Hematopoietic multipotent progenitor cell treated with erythropoietin and hydrocortisone succinate and interleukin-3 and kit ligand, for 8 days (in vitro differentiated cells): ENCODE measurements at places on chromosomes 7 and 10.

- no peak for DNase-seq
Measured at GRCh38 chr7:123275036-123275753, 75.4 kb upstream of the SLC13A1 start.

- DNase-seq = no peak
Measured at GRCh38 chr7:114598946-114599345, 184.3 kb downstream of the FOXP2 start.

- DNase-seq = no peak
Measured at GRCh38 chr7:47303695-47304453, 278.0 kb downstream of the TNS3 start.

DNA sequence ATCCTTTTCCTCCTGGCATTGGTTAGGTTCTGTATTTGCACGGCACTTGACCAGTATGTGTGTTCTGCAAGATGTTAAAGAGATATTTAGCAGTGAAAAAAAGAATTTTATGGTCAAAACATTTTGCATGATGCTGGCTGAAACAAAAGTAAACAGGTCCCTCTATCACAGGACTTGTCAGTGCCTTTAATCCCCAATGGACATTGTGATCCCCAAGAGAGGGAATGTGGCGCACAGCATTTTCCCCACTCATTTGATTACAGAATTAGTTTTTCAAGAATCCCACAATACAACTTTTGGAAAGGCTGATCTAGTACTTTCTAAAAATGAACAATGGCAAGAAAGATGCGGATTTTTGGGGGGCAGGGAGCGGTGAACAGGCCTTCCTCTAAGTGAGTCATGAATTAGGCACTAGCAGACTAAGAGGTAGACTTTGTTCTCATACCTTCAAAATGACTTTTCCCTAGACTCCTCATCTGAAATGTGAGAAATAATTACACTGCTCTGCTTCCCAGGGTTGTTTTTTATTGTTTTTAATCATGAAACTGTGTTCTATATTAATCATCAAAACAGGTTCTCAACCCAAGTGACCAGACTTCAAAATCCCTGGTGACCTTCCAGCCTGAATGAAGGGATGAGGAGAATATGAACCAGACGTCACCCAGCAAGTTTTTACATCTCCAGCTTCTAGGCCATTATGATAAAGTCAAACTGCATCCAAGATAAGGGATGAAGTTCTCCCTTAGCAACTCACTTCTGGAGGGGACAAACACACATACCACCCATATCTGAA lies 8.6 kb downstream of the FBXW4 start:
- DNase-seq = no peak

- DNase-seq = peak; percentile 61
Measured at GRCh38 chr7:30920584-30921539, 9.2 kb downstream of the AQP1 start.

- no peak for DNase-seq
Measured at GRCh38 chr10:92177546-92177945, 113.3 kb downstream of the CPEB3 start.

DNA sequence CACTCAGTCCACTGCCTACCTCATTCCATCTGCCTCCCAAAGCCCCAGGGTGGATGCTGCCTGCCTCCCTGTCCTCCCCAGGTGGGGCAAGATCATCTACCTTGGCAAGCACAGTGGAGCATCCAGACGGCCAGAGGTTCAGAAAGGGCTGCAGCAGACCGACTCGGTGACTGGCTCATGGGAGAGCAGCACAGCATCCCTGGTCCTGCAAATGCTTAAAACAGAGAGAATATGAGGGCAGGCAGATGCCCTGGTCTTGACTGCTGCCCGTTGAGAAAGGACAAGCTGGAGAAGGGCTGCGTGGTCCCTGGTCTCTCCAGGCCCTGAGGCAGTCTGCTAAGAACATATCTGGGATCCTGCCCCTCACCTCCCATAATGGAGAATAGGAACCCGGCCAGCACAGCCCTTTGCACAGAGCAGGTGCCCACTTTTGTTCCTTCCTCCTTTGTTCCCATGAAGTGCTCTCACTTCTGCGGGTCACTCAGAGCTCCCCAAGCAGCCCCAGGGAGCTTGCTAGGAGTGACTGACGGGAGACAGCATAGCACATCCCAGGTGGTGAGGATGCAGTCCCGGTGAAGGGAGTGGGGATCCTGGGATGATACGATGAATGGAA lies 1.4 kb downstream of the HPS1 start:
- no peak for DNase-seq

- no peak for DNase-seq
Measured at GRCh38 chr10:124534826-124535601, 73.4 kb downstream of the LHPP start.

DNA sequence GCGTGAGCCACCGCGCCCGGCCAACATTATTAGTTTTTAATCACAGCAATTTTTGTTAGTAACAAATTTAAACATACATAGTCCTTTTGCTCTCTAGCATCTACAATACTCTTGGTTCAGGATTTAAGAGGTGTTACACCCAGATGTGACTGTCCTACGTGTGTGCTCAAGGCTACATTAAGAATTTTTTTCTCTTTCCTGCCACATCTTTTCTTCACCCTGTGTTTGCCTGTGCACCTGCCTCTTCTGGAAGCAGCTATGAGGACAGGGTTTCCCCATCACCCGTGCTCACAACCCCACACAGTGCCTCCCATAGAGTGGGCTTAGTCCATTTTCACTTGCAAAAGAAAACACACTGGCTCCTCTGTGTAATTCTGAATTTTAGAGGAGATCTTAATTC lies 186.7 kb upstream of the KLF6 start:
- DNase-seq = no peak

GRCh38 chr10:113094114-113094486 lies 144.1 kb downstream of the TCF7L2 start:
- DNase-seq = no peak

DNA sequence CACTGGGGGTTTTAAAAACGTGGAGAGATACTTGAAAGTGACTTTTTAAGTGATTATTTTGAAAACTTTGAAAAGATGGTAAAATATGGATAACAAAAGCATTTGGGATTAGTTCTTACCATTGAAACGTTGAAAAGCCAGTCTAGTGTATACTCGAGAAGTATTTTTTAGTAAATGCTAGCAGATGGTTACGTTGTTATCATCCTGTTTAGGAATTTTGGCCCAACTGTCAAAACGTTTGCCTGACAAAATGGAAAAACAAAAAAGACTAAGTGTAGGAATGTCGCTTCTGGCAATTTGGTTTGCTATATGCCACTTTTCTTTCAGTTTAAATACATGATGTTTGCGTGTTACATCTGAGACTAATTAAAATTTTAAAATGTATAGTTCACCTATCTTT lies 1.2 kb downstream of the RBM33 start:
- no peak for DNase-seq

DNA sequence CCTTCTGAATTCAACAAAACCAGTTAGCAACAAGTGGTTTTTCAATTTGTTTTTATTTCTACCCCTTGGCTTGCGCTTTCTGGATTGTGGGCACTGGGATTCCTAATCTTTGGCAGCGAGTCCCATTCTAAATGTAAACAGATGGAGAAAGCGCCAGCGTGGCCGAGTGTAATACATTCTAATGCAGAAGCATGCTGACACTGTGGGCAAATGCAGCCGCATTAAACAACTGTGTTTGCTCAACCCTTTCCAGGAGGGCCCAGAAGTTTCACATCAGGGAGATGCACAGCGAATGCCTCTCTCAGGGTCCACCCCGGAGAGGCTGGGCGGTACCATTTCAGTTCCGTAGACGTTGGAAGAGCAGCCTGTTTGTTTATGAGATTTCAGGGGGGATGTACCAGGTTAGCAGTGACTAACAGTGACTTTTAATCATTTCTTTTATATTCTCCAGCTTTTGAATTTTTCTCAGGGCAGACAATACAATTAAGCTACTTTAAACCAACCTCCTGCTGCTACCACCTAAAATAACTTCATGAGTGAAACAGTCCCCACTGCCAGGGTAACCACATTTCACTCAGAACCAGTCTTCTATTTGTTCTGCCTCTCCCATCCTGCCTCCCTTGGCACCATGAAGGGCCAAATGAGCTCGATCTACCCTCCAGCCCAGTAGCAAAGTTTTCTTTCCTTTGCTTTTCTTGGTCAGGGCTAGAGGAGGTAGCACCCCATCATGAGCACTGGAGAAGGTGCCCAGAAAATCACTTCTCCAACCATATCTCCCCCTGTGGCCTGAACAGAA lies 164.2 kb upstream of the ITGB1 start:
- DNase-seq = no peak

- DNase-seq = no peak
Measured at GRCh38 chr7:36245684-36246299, 92.7 kb downstream of the EEPD1 start.

GRCh38 chr7:148628011-148628410 lies 37.4 kb downstream of the C7orf33 start:
- no peak for DNase-seq

- no peak for DNase-seq
Measured at GRCh38 chr7:123096434-123096833, 100.9 kb upstream of the TAS2R16 start.

- DNase-seq = no peak
Measured at GRCh38 chr10:115022733-115023132, 70.4 kb upstream of the ATRNL1 start.

- no peak for DNase-seq
Measured at GRCh38 chr7:71761336-71761735, 629.4 kb downstream of the GALNT17 start.

GRCh38 chr7:107815254-107815882 lies 12.3 kb upstream of the SLC26A3 start:
- no peak for DNase-seq

GRCh38 chr7:128353189-128353588 lies 8.3 kb downstream of the PRRT4 start:
- peak; percentile 8 for DNase-seq

DNA sequence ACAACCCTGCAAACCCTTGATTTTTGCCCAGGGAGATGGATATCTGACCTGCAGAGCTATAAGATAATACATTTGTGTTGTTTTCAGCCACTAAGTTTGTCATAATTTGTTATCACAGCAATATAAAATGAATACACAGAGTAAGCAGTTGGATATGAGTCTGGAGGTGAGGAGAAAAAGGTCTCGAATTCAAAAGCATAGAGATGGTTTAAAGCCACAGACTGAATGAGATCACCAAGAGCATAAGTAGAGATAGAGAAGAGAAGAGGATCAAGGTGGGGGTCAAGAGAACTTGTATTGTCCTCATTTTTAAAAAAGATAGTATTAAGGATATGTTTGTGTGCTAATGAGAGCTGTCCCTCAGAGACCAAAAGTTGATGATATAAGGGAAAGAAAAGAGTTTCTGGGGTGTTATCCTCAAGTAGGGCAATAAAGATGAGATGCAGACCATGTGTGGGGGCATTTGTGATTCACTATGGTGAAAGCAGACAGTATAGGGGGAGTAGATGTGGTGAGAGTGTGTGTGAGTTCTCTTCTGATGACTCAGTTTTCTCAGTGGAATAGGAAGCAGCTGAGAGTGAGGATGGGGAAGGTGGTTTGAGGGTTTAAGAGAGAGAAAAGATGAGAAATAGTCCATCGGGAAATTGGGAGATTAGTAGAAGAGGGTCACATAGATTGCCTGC lies 25.8 kb upstream of the PCGF5 start:
- DNase-seq = no peak

DNA sequence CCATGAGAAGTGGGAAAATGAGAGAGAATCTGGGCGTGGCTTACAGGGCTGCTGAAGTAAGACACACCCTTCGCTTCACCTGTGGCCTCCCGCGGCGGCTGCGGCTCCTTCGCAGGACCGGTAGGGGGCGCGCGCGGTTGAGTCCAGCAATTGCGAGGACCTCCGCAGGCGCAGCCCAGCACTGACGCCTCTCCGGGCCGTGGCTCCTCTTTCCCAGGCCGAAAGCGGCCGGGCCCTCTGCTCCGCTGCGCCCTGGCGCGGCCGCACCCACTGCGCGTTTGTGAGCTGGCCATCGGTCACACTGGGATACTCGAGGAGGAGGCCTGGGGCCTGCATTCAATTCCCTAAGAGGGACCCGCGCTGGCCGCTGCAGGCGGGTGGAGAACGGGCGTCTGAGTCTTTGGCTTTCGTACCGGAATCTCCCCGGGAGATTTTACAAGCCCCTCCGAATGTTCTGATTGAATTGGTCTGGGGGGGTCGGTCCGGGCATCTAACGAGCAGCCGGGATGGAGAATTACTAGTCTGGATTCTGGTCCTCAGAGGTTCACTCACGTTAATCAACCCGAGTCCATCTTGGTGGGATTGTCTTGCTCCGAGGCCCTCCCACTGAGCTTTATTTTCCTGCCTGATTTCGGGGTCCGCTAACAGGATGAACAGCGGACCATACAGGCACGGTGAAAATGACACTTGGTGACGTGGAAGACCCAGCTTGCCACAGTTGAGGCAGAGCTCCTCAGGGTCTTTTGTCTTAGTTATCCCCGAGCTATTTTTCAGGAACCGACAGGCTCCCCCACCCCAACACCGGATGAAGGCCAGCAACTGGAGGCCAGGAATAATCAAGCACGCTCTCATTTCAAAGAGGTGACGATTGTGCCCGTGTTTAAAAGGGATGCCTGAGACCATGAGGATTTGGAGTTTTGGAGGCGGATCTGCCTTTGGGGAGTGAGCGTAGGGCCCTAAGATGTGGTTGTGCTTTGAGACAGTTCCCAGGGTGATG lies at the start of gene LRRD1:
LRRD1 (minus strand) TSS at position 215 of the 997 bp plus-strand sequence. CDS start 13,940 bp downstream, outside the sequence.
- DNase-seq = peak; percentile 82

DNA sequence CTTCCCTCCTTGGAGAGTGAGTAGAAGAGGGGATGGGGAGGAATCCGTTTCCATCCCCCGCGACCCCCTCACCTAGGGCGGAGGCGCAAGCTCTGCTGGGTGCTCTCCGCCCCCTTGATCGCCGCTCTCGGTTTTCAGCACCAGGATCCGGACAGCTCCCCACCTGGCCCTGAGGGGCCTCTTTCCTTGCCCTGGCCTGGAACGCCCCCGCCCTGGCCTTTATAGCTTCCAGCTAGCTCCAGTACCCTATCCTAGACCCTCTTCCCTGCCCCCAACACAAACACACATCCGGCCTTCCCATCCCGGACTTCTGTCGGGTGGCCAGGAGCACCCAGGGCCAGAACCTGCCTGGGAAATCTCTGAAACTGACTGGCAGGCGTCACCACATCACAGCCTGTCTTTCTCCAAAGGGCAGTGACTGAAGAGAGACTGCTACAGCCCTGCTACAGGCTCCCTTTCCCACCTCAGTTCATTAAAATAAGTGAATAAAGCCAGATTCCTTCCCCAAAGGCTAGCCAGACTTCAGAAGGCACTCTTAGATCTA lies 72.3 kb upstream of the LEP start:
- DNase-seq = no peak

DNA sequence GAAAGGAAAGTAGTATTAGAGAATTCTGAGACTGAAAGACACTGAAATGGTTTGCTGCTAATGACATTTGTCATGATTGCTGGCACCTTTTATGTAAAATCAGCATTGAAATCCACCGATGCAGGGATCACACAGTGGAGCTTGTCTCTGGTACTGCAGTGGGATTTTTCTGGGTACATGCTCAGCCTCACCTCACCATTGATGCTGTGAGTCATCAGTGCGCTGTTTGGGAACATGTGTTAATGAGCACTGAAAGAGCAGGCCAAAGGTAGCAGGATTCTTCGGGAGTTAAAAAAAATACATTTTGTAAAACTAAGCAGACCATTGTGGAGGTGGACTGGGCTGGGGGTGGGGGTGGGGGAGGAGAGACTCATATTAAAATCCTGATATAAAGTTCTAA lies 174.9 kb downstream of the CREB5 start:
- no peak for DNase-seq

GRCh38 chr7:140176122-140176701 lies 571 bp downstream of the KDM7A start:
- DNase-seq = no peak

GRCh38 chr7:105688617-105689016 lies 107.3 kb upstream of the EFCAB10 start:
- DNase-seq = no peak
